Mammary epithelial cell (primary cell): ENCODE measurements at places on chromosomes 12 and 14. TPM values are rescaled to one million over a fixed set of nuclear protein-coding genes. Genes with fewer than 3 reads are reported as not detected.

GRCh38 chr14:29216268-29217232 lies 450.0 kb downstream of the FOXG1 start:
- no peak for DNase-seq

GRCh38 chr12:77352946-77353345 lies 287.6 kb upstream of the E2F7 start:
- no peak for DNase-seq

- DNase-seq: peak; percentile 96
Observed at GRCh38 chr14:68577802-68578541, 214.9 kb downstream of the ZFP36L1 start.

DNA sequence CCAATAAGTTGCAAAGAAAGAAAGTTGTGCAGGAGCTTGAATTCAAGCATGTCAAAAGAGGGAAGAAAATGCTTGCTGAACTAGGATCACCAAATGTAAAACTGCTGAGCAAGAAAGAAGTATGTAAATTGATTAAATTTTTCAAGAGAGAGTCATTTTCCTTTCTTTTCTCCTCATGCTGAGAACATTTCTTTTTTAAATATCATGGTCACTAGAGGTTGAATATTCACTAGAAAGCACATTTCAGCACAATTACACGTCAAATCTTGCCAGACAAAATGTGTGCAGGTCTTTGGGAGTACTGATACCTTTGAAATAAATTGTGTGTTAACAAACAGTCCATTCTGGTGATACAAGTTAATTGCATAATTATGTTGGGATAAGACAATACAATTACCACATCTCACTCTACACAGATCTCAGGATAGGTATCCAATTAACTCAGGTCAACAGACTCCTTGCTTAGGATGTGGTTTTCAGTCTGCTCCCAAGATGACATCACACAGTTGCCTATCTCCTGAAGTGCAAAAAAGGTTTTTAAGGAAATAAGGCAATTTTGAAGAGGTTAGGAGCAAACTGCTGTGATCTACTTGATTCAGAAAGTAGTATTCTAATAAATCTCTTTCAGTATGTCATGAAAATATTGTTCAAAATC lies 862.2 kb downstream of the RPS29 start:
- DNase-seq: no peak

DNA sequence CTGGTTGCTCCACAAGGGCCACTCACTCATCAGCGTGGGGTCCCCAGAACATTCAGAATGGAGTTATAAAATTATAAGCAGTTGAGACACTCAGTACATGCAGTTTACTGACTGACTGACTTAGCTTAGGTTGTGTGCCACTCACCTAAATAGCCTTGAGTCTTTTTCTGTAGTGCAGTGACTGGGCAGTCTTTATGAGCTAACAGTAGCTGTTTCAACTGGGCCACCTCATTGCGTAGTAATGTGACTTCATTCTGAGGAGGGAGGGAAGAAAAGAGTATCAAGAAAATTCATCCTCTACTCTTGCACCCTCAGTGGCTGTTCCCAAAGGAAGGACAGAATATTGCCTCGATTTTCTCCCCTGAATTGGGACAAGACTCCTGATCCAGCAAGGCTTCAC lies 15.8 kb upstream of the NPFF start:
- DNase-seq: no peak

- DNase-seq: no peak
Observed at GRCh38 chr14:50823762-50824636, 7.0 kb downstream of the NIN start.

DNA sequence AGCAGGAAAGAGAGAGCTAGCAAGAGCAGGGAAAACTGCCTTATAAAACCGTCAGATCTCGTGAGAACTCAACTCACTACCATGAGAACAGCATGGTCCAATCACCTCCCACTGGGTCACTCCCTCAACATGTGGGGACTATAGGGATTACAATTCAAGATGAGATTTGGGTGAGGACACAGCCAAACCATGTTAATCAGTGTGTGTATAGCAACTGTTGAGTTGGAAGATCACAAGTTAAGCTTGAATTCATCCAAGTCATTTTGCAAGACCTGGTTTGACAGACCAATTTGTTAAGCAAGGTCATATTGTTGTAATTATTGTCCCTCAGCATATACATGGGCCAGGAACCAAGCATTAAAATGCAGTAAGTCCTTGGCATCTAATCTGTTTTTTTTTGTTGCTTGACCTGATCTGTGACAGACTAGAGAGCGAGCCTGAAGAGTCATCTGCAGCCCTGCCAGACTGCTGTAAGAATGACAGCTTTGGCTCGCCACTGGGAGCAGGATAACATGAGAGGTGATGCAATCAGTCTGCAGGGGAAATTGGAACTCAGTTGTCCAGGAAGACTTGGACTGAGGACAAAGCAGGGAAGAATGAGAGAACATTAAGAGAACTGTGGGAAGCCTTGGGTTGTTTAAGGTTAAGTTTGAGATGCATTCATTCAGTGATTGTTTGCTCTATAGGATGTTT lies 297.6 kb upstream of the SEL1L start:
- DNase-seq: no peak

DNA sequence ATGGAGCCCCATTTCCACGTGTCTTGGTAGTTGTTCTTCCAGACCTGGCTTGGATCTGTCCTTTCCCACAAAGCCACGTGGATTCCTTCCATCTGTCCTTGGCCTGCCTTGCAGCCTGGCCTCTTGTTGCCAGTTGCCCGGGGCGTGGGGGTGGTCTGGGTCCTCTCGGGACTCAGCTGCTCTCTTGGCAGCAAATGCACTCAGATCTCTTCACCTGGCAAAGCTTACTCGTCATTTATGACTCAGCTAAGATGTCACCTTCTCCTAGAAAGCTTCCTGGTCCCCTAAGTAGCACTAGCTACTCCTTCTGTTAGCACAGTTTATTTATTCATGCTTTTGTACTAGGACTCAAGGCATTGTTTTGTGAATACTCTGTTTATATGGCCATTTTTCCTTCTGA lies 13.6 kb downstream of the PLEKHG3 start:
- peak; percentile 60 for DNase-seq

The LAG3 gene
- total RNA-seq: 0.67 TPM

The ASIC1 gene
- total RNA-seq: 3.2 and 10.5 TPM in 2 replicates

The DDX55 gene
- 19.5 TPM for total RNA-seq

The AMDHD1 gene
- 0.29 and 0.78 TPM in 2 replicates for total RNA-seq

The MGP gene
- 55.5 TPM for total RNA-seq
